ENCODE measurements at places on chromosomes 1 and 21.
A peak's percentile ranks its signal among the peaks of the same experiment; 100 is the strongest.

- DNase-seq: no peak
Measured at GRCh38 chr1:228410671-228411070, 4.0 kb upstream of the TRIM11 start.

GRCh38 chr1:235075048-235075776 lies 53.4 kb downstream of the TOMM20 start:
- peak; percentile 90 for DNase-seq

DNA sequence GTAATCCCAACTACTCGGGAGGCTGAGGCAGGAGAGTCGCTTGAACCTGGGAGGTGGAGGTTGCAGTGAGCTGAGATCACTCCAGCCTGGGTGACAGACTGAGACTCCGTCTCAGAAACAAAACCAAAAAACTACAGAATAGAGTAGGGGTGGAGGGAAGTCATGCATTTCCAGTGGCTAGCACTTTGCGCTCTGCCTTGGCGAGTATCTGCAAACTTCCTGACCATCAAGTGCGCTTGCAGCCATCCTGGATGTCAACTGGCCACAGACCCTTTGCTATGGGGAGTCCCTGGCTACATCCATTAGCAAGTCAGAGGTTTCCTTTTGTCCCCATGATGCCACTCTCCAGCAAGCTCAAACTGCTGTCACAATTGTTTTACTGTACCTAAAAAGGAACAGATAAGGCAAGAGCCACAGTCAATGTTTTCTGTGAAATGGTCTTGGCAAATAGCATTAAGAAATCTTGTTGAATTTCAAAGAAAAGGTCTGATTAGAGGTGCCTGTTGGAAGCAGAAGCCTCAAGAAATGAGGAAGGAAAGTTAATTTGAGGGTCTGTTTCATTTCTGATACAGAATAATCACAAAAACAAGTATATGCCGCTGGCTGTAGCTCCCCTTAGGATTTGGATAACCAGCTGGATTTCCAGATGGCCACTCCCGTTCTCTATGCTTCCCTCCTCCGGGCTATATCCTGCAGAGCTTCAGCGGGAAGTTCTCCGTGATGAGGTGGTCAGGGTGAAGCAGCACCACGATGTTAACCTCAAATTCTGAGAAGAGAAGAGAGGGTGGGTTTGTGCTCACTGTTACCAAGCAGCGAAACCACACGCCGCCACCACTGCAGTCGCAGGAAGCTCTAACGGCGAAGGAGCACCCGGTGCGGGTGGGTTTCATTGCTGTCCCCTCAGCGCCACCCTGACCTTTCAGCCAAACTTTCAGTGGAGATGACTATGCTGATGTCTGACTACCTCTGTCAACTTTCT lies 42.0 kb downstream of the VPS26C start:
- no peak for DNase-seq

- DNase-seq: no peak
Measured at GRCh38 chr1:199979071-199979470, 48.4 kb upstream of the NR5A2 start.

- DNase-seq: no peak
Measured at GRCh38 chr1:9840176-9840575, 16.4 kb upstream of the CLSTN1 start.

- no peak for DNase-seq
Measured at GRCh38 chr1:6730473-6730872, 28.9 kb upstream of the DNAJC11 start.

DNA sequence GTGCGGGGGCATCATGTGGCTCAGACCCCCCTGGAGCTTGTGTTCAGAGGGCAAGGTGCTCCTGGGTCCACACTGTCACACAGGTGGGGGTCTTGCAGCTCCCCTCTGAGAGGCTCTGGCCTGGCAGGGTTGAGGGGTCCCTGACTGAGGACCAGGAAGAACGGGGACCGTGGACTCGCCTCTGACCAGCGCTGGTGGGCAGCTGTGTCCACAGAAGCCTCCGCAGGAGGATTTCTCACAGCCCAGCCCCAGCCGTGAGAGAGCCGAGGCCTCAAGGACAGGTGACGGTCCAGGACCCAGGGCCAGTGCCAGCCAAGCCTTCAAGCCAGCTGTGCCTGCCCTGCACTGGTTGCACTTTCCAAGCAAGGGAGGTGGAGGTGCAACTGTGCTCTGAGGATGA lies 63.5 kb upstream of the TTC34 start:
- no peak for DNase-seq

DNA sequence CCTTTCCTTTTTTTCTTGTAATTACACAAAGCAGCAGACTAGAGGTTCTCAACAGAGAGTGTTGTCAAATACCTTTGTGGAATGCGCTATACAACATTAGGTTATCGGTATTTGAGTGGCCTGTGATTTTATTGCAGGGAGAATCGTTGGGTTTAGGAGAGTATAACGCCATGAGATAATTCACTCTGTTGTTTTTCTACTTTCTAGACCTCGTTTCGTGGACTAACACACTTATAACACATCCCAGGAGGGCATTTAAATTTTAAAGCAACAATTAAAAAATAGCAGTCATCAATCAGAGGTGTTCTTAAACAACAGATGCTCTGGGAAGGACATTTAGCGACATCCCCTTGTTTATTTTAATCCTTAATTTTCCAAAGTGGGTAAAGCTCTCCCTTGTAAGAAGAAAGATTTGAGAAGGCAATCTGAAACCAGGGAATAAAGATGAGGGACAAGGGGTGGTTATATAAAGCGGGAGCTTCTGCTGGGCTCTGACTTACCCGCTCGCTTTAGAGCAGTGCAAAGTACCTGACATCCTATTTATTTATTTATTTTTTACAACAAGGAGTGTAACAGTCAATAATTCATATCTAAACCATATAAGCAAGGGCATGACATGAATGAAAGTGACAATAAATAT lies 4.9 kb downstream of the PBX1 start:
- no peak for DNase-seq

DNA sequence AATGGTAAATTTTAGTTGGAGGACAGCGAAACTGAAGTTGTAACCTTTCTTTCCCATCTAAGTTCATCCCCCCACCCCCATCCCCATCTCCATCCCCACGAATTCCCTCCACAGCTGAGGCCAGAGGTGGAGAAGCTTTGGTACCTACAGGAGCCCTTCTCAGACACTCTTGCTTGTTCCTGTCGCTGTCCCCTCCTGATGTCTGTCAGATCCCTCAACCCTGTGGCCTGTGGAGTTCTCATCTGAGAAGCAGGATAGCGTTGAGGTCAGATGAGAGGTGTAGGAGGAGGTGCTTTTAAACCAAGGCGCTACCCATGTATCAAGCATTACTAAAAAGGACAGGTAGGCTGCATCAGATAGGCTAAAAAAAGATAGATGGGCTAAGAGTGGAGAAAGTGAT lies 769 bp downstream of the NTPCR start:
- peak; percentile 39 for DNase-seq

GRCh38 chr1:58573705-58574591 lies 3.1 kb downstream of the TACSTD2 start:
- DNase-seq: no peak

DNA sequence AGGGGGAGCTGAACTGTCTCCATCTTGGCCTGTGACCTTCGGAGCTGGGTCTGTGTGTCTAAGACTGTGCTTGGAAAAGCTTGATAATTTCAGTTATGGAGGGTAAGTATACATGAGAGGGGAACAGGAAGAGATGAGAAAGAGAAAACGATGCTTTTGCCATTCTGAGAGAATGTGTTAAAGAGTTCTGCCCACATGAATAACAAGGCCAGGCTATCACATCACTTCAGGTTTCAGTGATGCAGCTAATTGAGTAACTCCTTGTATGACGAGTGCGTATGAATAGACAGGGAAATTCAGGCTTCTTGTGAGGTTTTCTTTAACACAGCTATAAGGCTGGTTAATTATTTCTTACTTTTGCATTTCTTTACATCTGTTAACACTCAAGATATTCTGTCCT lies 81.0 kb downstream of the PLPPR5 start:
- no peak for DNase-seq

DNA sequence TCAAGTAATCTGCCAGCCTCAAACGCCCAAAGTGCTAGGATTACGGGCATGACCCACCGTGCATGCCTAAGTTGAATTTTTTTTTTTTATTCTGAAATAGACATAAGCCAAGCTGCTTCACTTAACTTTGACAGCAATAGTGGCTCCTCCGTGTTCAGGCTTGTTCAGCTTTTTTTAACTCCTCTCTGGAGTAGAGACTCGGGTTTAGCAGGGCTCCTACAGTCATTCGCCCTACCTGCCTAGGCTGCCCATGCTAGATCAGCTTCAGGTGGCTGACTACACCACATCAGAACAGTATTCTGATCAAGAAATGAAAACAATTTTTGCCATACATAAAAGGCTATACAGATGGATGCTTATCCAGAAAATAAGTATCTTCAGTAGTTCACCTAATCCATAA lies 14.7 kb downstream of the ARID4B start:
- no peak for DNase-seq

DNA sequence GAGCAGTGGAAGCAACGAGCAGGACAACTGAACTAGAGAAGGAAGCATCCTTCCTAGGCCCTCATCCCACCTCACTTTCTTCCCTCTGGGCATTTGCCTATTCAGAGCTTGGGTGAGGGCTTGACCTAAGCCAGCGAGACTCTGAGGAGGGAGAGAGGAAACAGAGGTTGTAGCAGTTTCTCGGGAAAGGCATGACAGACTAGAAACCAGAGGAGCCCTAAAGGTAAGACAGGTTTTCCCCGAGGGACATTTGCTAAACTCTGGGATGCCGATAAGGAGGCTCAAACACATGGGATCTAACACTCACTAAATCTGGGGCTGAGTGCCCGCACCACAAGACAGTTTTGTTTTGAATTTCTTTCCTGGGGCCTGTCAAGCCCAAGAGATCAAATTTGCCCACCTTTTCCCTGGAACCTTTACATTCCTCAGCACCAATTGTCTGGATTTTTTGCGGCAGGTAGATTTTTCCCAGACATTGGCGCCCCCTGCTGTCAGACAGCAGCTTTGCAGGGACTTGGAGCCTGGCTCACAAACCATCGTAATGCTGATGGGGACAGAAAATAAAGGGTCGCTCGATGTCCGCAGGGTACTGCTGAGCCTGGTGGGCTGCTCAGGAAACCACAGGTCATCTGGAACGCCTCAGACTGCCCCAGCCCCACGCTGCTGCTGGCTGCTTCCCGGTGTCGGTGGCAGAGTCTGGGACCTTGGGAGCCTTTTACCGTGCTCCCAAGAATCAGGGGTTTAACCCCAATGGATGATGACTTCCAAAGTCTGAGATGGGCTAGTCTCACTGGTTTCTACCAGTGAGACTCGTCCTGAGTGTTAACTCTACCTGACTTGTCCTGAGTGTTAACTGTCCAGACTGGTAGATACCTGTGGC lies 23.4 kb upstream of the TSPAN2 start:
- DNase-seq: no peak

DNA sequence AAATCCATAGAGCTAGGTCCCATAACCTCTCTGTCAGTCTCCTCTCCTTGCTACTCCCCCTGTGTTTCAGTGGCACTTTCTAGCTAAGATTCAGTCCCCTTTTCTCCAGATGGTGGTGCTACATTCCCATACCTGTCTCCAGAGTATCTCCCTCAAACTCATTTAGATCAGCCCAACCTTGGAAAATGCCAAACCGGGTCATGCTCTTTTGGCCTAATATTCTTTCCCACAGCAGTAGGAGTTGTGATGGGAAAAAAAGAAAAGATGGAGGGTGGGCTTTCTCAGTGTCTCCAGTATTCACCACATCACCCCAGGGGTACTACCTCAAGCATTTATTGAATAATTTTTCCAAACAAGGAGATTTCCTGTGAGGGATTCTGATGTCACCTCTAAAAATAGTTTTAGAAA lies 3.2 kb upstream of the RXFP4 start:
- DNase-seq: peak; percentile 75

GRCh38 chr1:147641695-147642592 lies 28.4 kb downstream of the ACP6 start:
- DNase-seq: peak; percentile 60

DNA sequence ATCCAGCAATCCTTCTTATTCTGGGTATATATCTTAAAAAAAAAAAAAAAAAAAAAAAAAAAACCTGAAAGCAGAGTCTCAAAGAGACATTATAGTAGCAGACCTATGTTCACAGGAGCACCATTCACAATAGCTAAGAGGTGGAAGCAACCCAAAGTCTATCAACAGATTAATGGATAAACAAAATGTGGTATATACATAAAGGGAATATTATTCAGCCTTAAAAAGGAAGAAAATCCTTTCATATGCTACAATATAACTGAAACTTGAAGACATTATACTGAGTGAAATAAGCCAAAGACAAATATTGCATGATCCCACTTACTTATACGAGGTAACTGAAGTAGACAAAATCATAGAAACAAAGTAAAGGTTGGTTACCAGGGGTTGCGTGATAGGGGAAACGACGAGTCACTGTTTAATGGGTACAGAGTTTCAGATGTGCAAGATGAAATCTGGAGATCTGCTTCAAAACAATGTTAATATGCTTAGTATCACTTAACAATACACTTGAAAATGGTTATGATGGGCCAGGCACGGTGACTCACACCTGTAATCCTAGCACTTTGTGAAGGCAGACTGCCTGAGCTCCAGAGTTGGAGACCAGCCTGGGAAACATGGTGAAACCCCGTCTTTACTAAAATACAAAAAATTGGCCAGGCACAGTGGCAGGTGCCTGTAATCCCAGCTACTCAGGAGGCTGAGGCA lies 29.5 kb downstream of the PIK3R3 start:
- no peak for DNase-seq
